Vagina (tissue), 2 donors: ENCODE measurements at places on chromosomes 6 and 20. TPM values are rescaled to one million over a fixed set of nuclear protein-coding genes. Genes with fewer than 3 reads are reported as not detected.
A peak's percentile ranks its signal among the peaks of the same experiment; 100 is the strongest.

The ERVFRD-1 gene
- total RNA-seq = 0.25 TPM

The KIZ gene
- 25.0 TPM for total RNA-seq

- no peak for DNase-seq
- H3K4me1 ChIP-seq = peaks cover 40% of the 10 kb centered on the region
- H3K27ac ChIP-seq = no peak overlapping the region
- H3K4me3 ChIP-seq = no peak overlapping the region
- H3K36me3 ChIP-seq = no peaks in the 10 kb centered on the region
Measured at GRCh38 chr20:23366384-23366783, 4.4 kb downstream of the GZF1 start.

- DNase-seq = no peak
- H3K27ac ChIP-seq = no peak overlapping the region
- no peaks in the 10 kb centered on the region for H3K36me3 ChIP-seq
- H3K4me1 ChIP-seq = peaks cover 4% of the 10 kb centered on the region
- H3K4me3 ChIP-seq = no peak overlapping the region
- no peaks in the 10 kb centered on the region for H3K27me3 ChIP-seq
Measured at GRCh38 chr6:119037264-119037663, 41.2 kb downstream of the FAM184A start.

- no peak for DNase-seq
- H3K27me3 ChIP-seq = no peaks in the 10 kb centered on the region
Measured at GRCh38 chr20:59322081-59322480, 21.7 kb downstream of the EDN3 start.

The ZNF831 gene
- total RNA-seq = 2.2 TPM

- peaks cover 13% of the 10 kb centered on the region for H3K4me1 ChIP-seq
- no peak for DNase-seq
- no peak overlapping the region for H3K4me3 ChIP-seq
- no peak overlapping the region for H3K27ac ChIP-seq
Measured at GRCh38 chr6:43977404-43978111, 149.7 kb downstream of the MRPL14 start.

DNA sequence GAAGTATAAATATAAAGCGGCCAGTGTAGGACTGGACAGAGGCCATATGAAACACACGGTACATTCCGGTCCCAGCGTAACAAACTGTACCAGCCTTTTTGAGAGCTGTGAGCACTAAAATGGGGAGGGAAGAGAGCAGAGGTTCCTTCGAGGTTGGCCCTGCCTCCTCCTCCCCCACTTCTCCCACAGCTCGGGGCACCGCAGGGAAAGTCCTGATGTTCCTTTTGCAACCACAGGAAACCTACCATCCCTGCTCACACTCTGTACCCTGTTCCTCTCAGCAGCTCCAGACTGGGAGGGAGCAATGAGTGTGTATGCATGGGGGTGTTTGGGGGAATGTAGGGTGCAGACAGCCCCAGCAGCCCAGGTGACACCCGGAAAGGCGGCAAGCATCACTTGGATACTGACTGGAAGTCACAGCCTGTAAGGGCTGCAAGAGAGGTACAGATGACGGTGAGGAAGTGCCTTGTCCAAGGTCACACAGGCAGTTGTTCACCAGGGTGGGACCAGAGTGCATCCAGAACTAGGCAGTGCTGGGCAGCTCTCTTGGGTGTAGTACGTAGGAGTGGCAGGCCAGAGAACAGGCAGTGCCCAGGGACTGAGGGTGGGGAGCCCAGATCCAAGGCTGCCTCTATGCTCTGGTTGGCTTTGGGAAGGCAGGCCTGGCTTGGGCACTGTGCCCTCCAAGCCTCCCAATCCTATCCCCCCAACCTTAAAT is 11.0 kb upstream of the ARMC12 start:
- no peak overlapping the region for H3K4me3 ChIP-seq
- no peaks in the 10 kb centered on the region for H3K27me3 ChIP-seq
- peak overlapping the region; percentile 99 for H3K27ac ChIP-seq
- no peaks in the 10 kb centered on the region for H3K36me3 ChIP-seq
- DNase-seq = peak; percentile 96

GRCh38 chr6:139778106-139778505 is 403.7 kb upstream of the CITED2 start:
- no peak overlapping the region for H3K27ac ChIP-seq
- H3K27me3 ChIP-seq = no peaks in the 10 kb centered on the region
- no peak for DNase-seq
- H3K4me3 ChIP-seq = no peak overlapping the region
- no peaks in the 10 kb centered on the region for H3K4me1 ChIP-seq
- H3K36me3 ChIP-seq = no peaks in the 10 kb centered on the region

The SLC22A7 gene
- not detected for total RNA-seq

The SLC35F1 gene
- 2.7 TPM for total RNA-seq

- H3K4me3 ChIP-seq = no peak overlapping the region
- no peak overlapping the region for H3K27ac ChIP-seq
- H3K4me1 ChIP-seq = no peaks in the 10 kb centered on the region
- H3K36me3 ChIP-seq = no peaks in the 10 kb centered on the region
- no peaks in the 10 kb centered on the region for H3K27me3 ChIP-seq
Measured at GRCh38 chr6:141550471-141550870, 582.3 kb upstream of the GJE1 start.

- peaks cover 35% of the 10 kb centered on the region for H3K4me1 ChIP-seq
- no peaks in the 10 kb centered on the region for H3K27me3 ChIP-seq
- no peak for DNase-seq
- peak overlapping the region; percentile 45 for H3K27ac ChIP-seq
- no peaks in the 10 kb centered on the region for H3K36me3 ChIP-seq
Measured at GRCh38 chr20:50794181-50794845, 548 bp upstream of the BCAS4 start.

DNA sequence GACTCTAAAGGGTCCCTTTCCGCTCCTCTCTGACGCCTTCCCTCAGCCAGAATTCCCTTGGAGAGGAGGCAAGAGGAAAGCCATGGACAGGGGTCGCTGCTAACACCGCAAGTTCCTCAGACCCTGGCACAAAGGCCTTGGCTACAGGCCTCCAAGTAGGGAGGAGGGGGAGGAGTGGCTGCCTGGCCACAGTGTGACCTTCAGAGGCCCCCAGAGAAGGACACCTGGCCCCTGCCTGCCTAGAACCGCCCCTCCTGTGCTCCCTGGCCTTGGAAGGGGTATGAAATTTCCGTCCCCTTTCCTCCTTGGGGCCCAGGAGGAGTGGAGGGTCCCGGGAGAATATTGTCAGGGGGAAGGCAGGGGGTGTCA is 2.7 kb downstream of the VEGFA start:
- H3K27ac ChIP-seq = peak overlapping the region; percentile 89
- DNase-seq = no peak
- H3K4me3 ChIP-seq = peak overlapping the region; percentile 66

- DNase-seq = no peak
- H3K27ac ChIP-seq = no peak overlapping the region
- H3K36me3 ChIP-seq = no peaks in the 10 kb centered on the region
Measured at GRCh38 chr6:43229803-43230620, 731 bp upstream of the DNPH1 start.

The HAO1 gene
- total RNA-seq = not detected
